ENCODE measurements at places on chromosomes 5 and 9.

DNA sequence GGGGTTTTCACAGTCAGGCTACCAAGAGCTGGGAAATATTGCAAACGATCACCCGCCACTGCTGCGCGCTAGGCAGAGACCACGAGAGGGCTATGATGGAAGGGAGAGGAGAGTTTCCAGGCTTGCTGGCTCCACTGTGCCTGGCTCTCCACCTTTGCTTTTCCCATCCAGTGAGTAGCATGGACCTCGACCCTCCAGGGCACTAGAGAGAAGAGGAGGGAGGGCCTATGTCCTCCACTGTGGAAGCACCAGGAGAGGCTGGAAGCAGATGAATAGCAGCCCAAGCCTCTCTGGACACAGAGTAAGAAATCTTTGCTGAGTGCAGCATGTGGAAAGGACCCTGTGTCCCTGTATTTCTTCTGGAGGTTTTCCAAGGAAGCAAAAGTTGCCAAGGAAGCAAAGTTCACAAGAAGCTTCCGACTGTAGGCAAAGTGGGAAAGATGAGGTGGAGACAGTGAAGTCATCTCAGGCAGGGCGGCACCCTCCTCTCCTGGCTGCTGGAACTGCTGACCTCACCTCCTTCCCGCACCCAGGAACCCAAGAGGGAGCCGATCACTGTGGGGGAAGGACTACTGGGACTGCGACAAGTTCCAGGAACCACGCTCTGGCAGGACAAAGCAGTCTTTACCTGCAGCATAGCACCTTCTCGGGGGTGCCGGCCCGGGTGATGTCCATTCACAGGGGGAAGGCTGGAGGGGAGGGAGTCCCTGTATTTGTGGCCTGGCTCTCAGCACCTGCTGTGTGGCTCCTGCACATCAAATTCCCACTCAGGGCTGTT, 79.6 kb downstream of the CSNK1A1 start:
- DNase-seq, result no peak

- no peak for DNase-seq
Measured at GRCh38 chr9:72140586-72140985, 8.7 kb upstream of the GDA start.

GRCh38 chr9:130696139-130696650, 2.6 kb downstream of the EXOSC2 start:
- DNase-seq, result no peak

DNA sequence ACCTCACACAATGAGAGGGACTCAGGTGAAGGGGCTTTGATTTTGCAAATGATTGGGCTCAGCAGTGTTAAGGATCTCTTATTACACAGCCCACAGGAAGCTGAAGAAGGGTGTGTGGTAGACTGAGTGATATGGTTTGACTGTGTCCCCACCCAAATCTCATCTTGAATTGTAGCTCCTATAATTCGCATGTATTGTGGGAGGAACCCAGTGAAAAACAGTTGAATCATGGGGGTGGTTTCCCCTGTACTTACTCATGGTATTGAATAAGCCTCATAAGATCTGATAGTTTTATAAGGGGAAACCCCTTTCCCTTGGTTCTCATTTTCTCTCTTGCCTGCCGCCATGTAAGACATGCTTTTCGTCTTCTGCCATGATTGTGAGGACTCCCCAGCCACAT, 132.5 kb upstream of the FBXL7 start:
- no peak for DNase-seq

DNA sequence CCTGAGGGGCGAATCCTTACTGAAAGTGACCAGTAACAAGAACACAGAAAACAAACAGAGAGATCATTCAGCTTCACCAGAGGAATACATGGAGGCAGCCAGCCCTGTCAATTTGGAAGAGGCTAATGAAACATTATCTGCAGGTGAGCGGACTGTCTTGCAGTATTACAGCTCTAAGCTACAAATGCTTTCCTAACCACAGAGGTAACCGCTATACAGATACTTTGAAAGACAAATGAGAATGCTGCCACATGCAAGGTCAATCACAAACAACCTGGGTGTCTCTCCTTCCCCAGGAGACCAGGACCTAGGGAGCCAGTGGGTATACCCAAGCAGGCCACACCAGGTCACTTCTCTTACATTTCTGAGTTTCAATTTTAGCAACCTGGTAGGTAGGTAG, 30.2 kb downstream of the EFNA5 start:
- no peak for DNase-seq

DNA sequence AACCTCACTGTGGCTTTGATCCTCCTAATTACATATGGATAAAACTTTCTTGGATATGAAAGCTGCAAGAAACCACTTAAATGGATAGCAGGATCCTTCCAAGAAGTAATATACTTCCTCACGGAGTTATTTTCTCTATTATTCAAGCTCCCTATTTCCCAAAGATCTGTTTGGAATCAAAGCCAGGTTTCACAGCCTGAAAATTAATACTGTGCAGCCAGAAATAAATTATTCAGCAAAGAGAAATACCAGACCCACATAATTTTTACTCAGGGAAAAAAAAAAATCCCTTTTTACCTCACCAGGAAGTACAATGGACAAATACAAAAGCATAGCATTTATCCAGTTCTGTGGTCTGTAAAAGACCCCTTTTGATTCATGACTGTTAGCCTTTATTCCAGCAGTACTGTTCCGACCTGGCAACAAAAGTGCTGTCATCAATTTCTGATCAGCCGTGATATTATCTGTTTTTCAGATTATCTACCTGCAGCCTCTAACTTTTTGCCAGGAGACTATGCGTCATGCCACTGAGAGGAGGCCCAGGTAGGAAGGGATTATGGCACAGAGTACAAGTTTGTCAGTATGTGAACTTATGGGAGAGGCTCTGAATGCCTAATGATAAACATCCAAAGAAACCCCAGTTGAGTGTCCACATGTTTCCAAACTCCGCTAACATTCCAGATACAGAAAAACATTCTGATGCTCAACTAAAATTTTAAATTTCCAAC, 57.0 kb downstream of the FBN2 start:
- DNase-seq, result no peak

DNA sequence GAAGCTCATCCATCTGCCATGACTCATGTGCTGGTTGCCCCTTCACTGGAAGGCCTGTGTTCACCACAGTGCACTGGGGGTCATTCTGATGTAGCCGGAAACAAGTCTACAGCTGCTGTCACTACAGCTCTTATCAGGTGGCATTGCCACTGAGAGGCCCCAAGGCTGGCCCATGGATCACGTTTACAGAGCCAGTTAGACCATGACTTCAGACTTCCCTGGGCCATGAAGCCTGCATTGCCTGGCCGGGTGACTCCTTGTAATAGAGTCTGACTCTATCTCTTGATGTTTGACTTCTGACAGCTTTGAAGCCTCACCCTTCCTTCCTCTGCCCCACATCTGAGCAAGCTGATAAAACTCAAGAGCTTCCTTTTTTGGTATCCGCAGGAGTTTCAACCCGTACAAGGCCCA, 473.5 kb upstream of the DAP start:
- no peak for DNase-seq

DNA sequence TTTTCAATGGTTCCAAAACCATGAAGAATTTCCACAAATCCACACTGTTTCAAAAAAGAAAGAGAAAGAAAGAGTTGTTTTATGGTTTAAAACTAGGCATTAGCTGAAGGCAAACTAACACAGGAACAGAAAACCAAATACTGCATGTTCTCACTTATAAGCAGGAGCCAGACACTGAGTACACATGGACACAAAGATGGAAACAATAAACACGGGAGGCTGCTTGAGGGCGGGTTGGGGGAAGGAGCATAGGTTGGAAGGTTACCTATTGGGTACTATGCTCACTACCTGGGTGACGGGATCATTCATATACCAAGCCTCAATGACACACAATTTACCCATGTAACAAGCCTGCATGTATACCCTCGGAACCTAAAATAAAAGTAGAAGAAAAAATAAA, 45.0 kb downstream of the SEMA6A start:
- no peak for DNase-seq

DNA sequence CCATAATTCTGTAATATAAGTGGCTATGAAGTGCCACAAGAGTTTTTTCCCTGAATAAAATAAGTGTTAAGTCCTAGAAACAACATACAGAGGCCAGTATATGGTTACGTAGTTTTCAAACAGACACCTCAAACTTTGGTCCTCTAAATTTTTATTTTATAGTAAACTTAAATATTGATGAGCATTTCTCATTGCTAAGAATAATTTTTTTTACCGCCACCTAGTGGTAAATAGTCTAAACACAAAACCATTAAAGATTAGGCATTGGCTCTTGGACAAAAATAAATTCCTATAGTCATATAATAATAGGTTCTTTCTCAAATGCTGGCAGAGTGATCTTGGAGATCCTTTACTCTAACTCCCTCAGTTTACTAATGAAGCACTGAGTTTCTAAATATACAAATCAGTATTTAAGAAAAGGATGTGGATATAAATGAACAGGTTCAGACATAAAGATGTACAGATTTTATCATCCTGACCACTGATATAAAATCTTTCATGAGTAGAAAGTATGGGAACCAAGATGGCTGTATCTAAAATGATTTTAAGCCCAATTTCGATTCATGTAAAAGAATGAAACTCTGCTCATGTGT, 136.2 kb downstream of the FANCC start:
- no peak for DNase-seq

GRCh38 chr9:125346080-125346732, 84.6 kb downstream of the GAPVD1 start:
- DNase-seq, result no peak

DNA sequence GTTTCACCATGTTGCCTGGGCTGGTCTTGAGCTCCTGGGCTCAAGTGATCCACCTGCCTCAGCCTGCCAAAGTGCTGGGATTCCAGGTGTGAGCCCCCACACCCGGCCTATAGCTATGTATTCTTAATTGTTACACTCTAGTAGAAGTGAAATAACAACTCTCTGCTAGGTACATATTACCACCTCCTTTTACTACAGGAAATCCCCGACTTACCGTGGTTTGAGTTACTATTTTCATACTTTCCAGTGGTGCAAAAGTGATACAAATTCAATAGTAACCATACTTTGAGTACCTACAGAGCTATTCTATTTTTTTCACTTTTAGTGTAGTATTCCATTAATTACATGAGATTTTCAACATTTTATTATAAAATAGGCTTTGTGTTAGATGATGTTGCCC, 719 bp downstream of the ARL14EPL start:
- no peak for DNase-seq

DNA sequence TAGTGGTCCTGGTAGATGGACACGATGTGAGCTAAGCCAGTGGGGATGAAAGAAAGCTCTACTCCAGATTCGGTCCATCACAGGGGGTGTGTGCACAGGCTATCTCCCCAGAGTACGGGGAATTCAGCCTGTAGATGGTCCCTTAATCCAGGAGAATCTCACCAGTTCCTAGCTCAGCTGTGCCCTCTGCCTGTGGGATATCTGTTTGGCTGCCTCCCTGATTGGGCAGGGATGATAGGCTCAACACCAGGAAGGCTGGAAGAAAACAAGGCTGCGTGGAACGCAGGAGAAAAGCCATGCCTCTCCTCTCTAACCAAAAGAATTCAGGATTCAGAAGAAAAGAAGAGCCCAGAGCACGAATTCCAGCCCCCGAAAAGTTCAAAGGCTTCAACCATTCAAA, 40.9 kb downstream of the VLDLR start:
- DNase-seq, result no peak
